GM19239 (cell line): ENCODE measurements at places on chromosomes 2 and 18.

- DNase-seq: no peak
Observed at GRCh38 chr2:42021464-42021863, 26.4 kb upstream of the PKDCC start.

DNA sequence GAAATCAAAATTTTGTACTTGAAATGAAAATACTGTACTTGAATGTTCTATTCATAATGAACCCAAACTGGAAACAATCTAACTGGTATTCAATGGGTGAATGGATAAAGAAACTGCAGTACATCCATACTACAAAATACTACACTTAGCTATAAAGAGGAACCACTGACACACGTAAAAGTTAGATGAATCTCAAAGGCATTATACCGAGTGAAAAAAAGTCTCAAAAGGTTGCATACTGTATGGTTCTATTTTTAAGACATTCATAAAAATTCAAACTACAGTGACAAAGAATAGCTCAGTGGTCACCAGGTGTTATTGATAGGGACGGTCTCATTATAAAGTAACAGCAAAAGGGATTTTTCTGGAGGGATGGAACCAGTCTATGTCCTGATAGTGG lies 41.1 kb downstream of the COBLL1 start:
- DNase-seq: no peak

DNA sequence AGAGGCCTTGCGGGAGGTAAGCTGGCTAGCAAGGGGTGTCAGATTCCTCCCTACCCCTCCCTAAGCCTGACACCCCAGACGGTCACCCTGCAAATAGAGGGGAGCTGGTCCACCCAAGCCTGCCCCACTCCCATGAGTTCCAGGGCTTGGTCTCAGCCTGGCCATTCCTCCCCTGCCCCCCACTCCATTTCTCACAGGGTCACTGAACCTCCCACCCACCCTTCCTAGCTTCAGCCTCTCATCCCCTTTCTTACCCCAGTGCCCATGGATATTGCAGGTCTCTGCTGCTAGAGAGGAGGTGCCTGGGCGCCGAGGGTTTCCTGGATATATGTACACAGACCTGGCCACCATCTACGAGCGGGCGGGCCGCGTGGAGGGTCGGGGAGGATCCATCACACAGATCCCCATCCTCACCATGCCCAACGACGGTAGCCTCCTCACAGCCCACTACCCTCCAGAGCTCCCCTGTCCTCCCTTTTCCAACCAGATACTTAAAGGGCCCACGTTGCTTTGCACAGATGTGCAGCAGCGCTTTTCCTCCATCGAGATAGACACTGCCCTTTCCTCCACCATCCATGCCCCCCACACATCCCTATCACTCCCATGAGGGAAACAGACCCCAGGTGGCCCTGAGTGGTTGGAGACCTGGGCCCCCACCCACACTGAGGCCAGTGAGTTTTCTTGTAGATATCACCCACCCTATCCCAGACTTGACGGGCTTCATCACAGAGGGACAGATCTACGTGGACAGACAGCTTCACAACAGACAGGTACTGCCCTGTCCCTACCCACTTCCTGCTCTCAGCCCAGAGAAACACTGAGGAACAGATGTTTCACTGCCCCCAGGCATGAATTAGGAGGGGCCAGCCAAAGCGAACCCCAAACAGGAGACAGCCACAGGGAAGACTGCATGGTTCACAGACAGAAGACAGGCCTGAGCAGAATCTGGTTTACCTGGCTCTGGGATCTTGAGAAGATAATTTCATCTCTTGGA lies 15.2 kb upstream of the ANKRD53 start:
- DNase-seq: no peak

DNA sequence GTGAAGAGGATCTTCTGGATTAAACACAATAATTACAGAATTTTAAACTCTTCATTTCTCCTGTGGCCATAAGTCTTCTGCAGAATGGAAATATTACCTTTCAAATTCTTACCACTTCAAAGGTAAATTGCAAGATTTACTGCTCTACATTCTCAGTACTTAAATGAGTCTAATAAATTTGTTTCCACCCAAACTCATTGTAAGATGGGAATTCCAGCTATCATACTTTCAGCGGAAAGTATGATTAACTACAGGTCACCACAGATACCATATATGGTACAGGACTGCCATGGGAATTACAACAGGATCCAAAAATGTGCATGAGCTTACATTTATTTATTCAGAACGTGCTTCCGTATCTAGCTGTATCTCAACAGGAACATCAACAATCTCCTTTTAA lies 3.1 kb downstream of the DSC3 start:
- no peak for DNase-seq

DNA sequence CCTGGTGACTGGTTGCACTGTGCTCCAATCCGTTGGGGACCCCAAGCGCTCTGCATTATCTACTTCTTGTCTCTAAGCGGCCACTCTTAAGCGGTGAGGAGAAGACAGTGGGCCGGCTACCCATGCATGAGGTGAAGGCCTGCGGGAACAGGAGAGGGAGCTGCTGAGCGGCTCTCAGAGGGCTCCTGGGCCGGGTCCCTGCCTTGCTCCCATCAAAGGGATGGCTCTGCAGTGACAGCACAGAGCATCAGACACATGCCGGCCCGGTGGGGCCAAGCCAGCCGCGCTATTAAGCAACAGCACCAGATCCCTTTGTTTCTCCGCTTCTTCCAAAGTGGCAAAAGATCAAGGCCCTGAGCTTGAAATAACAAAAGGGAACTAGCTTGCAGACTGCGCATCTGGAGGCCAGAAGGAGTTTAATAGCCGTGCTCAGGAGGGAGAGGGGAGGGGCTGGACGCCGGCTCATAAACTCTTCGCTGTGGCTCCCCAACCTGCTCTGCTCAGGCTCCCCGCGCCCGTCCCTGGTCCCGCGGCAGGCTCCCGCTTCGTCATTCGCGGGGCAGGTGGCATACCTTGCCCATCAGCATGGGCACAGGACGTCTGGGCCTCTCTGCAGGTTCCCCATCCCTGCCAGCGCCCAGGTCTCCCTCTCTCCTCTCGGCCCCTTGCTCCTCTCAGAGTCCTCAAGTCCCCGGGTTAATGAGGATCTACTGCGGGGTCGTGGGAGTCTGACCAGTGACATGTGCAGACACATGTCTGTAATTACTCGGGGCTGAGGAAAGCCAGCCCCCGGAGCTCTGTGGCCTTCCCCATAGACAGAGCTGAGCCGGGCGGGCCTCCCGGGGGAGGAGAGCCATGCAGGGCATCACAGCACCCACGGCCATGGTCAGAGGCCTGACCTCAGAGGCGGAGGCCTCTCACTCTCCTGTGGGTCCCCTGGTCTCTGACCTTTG lies 96.7 kb downstream of the ASB1 start:
- DNase-seq: no peak

- DNase-seq: no peak
Observed at GRCh38 chr2:183630964-183631363, 506.7 kb downstream of the NUP35 start.

DNA sequence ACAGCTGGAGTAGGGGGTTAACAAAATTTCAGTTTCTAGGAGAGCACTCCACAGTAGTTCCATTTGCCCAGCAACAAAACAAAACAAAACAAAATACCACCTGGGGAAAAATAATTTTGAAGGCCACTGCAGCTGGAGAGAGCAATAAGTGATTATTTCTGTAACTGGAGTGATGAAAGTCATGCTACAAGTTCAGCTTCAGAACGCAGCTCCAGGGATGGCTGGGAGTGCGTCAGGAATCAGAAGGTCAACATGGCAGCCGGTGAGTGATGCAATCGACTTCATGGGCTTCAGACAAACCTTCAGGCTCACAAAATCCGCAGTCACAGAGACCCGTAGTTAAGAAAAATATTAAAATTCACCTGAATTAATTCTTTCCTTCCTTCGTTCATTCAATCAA lies 41.0 kb downstream of the ABHD3 start:
- DNase-seq: no peak

DNA sequence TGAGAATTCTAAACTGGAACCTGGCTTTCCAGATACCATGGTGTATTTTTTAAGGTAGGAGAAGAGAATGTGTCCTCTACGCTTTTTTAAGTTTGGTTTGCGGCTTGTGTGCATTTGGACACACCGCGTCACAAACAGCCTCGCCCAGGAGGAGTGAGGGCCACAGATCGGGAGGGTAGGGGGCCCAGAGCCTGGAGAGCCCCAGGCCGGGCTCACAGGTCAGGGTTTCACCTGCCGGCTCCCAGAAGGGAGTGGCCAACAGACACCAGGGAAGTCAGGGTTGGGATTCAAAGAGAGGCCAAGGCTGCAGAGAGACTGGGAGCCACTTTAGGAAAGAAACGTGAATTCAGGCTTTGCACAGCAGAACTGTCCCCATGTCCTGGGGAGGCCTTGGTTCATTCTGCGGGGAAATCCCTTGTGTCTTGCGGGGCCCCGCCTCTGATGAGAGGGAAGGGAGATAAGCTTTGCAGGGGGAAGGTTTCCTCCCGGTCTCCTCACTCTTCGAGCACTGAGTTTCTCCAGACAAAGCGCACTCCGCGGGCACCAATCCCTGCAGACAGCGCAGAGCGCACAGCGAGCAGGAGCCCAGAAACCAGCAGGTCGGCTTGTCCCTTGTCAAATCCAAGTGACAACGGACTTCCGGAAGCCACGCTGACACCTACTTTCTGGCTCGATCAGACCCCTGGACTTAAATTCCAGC lies 2.0 kb upstream of the TUBB6 start:
- no peak for DNase-seq

DNA sequence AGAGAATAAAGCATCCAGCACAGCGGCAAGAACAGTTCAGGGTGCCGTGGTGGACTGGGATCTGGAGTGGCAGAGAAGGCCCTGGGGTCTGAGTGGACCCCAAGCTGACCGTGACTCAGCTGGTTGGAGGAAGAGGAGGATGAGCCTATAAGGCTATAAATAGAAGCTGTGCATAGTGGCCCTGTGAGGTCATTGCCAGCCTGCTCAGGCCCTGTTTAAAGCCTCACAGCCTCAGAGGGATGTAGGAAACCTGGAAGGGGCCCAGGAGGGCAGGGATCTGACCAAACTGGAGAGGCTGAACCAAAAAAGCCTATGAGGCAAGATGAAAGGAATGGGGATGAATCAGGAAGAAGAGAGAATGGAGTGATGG lies 11.3 kb upstream of the DES start:
- no peak for DNase-seq

- DNase-seq: no peak
Observed at GRCh38 chr2:3450385-3451010, 68.8 kb downstream of the ADI1 start.

DNA sequence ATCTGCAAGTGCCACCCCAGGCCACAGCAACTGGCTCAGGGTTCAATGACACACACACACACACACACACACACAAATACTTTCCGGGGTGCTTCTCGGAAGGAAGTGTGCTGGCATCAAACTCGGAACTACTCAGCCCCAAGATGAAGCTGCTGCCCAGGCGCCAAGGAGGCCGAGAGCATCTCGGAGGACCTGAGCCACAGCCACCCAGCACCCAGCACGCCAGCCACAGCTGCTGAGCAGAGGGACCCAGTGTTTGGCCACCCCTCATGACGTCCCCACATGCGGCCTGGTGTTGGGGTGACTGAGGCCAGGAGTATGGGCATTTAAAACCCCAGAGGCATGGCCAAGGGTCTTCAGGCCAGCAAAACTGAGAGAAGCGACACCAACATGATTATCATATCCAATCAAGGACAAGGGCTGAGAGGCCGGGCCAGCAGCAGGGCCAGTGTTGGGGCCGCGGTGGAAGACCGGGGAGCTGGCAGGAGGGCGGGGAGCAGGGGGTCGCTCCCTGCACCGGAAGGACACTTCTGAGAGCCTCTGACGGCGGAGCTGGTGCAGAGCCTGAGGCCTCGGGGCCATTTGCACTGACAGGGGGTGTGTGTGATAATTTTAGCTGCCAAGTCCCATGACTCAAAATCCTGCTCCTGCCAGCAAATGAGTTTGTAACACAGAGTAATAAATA lies 61.8 kb downstream of the BIN1 start:
- no peak for DNase-seq
